Iris pigment epithelial cell (primary cell): ENCODE measurements at places on chromosomes 13 and 19.

- no peak for DNase-seq
Measured at GRCh38 chr13:39590466-39591036, 12.4 kb downstream of the LHFPL6 start.

- DNase-seq = no peak
Measured at GRCh38 chr19:10876459-10877240, 5.3 kb downstream of the CARM1 start.

- DNase-seq = peak; percentile 64
Measured at GRCh38 chr19:2469102-2469914, 6.6 kb upstream of the GADD45B start.

- DNase-seq = peak; percentile 70
Measured at GRCh38 chr13:93963266-93964145, 516.0 kb downstream of the DCT start.

DNA sequence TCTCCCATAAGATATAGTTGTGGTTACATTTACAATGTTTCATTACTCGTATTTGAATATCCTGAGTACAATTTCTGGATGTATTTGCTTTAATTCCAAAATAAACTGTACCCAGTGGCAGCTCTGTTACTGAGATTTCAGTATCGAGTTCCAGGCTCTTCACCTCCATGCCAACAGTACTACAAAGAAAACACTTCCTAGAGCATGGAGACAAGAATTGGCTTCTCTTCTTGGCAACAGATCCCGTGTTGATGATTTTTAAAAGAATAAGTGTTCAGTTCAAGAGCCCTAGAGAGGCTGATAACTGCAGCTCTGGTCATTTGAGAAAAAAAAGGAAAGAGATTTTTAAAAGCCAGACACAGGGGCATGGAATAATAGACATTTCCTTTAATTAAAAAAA is 302.8 kb downstream of the EFNB2 start:
- no peak for DNase-seq

GRCh38 chr13:19927117-19927748 is 31.3 kb upstream of the ZMYM2 start:
- peak; percentile 40 for DNase-seq

GRCh38 chr13:65063753-65064152 is 2166.4 kb downstream of the PCDH9 start:
- no peak for DNase-seq

- DNase-seq = peak; percentile 44
Measured at GRCh38 chr13:40158218-40158617, 502.8 kb downstream of the COG6 start.

- DNase-seq = peak; percentile 51
Measured at GRCh38 chr13:99577934-99578917, 77.0 kb downstream of the TM9SF2 start.

GRCh38 chr13:54232700-54233099 is 1204.1 kb downstream of the OLFM4 start:
- DNase-seq = no peak

- DNase-seq = peak; percentile 6
Measured at GRCh38 chr13:62119739-62120700, 704.4 kb upstream of the PCDH20 start.

DNA sequence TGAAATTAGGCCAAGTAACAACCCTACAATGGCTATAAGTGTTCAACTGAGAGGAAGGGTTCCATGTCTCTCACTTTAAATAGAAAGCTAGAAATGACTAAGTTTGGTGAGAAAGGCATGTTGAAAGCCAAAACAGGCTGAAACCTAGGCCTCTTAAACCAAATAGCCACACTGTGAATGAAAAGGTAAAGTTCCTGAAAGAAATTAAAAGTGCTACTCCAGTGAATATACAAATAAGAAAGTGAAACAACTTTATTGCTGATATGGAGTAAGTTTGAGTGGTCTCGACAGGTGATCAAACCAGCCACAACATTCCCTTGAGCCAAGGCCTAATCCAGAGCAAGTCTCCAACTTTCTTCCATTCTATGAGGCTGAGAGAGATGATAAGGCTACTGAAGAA is 209.6 kb downstream of the KLF12 start:
- no peak for DNase-seq

DNA sequence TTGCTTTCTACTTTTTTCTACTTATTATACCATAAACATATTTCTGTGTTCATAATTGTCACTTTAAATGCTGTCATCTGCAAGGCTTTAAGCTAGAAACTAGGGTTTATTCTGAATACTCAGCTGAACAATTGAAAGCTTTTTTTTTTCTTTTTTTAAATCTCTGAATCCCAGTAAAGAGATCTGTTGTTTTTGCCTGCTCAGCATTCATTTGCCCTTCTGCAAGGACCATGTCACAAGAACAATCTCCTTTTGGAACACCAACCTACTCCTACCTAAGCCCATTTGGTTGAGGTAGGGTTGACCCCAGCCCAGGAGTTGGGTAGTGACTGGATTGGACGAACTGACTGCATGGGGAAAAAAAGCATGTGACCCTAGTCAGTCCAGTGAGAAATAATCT is 92.6 kb downstream of the MZT1 start:
- no peak for DNase-seq

DNA sequence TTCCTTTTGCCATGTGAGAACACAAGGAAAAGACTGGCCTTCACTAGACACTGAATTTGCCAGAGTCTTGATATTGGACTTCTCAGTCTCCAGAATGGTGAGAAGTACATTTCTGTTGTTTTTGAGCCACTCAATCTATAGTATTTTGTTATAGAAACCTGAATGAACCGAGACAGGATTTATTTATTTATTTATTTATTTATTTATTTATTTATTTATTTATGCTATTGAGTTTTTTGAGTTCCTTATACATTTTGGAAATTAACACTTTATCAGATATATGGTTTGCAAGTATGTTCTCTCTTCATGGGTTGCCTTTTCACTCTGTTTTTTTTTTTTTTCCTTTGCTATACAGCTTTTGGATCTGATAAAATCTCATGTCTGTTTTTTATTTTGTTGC is 319.0 kb upstream of the PCDH20 start:
- no peak for DNase-seq

DNA sequence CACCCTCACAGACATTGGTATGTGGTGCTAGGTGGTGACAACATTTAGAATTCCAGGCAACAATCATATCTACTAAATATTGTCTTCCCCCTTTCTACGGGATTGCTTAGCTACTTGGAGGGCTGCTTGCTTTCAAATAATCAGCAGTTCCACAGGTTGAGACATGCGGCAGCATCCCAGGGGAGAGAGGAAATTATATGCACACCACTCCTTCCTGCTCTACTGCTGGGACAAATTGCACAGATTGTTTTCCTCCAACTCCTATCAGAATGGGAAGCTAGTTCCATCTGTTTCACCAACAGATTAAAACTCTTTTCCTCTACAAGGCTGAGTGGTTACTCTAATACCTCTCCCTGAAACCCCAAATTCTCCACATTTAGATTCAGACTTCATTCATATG is 275.4 kb downstream of the DNAJC15 start:
- no peak for DNase-seq

GRCh38 chr13:44695520-44695919 is 119.4 kb upstream of the TSC22D1 start:
- DNase-seq = no peak

DNA sequence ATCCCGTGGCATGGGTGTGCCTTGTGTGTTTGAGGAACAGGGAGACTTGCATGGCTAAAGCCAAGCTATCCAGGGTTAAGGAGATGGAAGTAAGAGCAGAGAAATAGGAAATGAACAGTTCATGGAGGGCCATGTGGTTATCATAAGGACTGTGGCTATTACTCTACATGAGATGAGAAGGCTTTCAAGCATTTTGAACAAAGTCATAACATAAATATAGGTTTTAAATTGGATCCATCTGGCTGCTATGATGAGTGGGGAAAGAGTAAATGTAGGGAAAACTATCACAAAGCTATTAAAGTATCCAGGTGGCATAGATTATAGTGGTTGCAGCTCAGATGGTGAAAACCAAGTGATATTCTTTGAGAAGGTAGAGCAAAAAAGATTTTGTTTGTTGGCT is 184.1 kb downstream of the PCDH17 start:
- no peak for DNase-seq

GRCh38 chr13:31129419-31129818 is 32.3 kb downstream of the HSPH1 start:
- DNase-seq = no peak

DNA sequence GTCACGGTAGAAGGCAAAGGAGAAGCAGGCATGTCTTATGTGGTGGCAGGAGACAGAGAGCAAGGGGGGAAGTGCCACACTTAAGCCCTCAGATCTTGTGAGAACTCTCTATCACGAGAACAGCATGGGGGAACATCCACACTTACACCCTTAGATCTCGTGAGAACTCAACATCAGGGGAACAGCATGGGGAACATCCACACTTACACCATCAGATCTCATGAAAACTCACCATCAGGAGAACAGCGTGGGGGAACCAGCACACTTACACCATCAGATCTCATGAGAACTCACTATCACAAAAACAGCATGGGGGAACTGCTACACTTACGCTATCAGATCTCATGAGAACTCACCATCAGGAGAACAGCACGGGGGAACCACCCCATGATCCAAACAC is 445.0 kb downstream of the MYO16 start:
- no peak for DNase-seq

DNA sequence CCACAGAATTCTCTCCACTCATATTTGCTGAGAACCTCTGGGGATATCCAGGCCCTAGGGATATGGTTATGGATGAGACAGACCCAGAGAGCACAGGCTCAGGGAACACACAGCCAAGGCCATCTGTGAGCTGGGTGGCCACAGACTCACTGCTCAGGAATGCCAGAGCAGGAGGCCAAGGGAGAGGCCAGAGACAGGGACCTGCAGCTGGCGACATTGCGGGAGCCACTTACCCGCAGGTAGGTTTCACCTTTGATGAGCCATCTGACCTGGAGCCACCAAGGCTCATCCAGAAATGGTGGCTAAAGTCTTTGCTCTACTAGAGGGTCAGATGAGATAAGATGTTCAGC is 29.4 kb downstream of the CCNE1 start:
- no peak for DNase-seq

- no peak for DNase-seq
Measured at GRCh38 chr13:110653271-110653670, 37.9 kb downstream of the NAXD start.

DNA sequence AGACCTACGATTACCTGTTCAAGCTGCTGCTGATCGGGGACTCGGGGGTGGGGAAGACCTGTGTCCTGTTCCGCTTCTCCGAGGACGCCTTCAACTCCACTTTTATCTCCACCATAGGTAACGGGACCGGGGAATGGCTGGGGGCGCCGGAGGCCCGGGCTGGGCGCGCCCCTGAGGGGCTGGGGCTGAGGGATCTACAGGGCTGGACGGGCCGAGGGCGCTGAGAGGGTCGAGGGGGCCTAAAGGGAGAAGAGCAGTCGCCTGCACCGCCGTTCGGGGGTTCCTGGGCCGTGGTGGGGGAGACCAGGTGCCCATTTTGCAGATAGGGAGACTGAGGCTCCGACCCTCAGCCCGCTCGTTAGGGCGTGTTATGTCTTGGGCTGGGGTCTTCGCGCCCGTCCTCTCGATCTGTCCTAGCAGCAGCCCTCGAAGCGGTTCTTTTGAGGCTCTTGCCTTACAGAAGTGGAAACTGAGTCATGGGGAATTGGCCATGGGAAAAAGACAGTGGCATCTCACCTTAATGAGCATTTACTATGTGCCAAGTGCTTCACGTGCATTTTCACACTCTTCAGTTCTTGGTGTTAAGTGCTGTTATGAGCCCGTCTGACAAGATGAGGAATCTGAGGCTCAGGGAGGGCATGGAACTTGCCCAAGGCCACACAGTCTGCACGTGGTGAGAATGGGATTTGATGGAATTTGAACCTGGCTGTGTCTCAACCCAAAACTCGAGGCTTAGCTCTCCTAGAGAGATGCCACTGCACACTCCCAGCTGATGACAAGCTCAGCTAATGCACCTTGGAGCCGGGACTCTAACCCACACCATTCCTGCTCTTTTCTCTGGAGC is 442 bp downstream of the RAB8A start:
- no peak for DNase-seq

GRCh38 chr19:29308977-29309590 is 96.1 kb upstream of the UQCRFS1 start:
- no peak for DNase-seq

DNA sequence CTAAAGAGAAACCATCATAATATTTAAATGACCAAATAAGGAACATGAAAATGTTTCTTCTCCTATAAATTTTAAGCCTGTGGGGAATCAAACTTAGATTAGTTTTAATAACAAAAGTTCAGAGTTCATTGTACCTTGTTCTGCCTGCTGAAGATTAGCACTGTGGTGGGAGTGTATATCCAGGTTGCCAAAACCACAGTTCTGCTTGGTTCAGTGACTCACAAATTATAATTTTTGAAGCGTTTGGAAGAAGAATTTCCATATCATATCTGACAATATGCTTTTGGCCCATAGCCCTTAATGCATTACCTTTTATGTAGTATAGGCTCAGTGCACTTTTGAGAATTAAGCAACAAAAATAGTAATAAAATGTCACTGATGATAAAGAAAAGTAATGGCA is 545.2 kb downstream of the GPC6 start:
- peak; percentile 55 for DNase-seq

GRCh38 chr13:95707035-95707434 is 30.1 kb downstream of the DNAJC3 start:
- no peak for DNase-seq

- peak; percentile 99 for DNase-seq
Measured at GRCh38 chr19:2627319-2627829, 75.1 kb downstream of the GNG7 start.

- no peak for DNase-seq
Measured at GRCh38 chr13:61029064-61029463, 386.6 kb downstream of the PCDH20 start.

DNA sequence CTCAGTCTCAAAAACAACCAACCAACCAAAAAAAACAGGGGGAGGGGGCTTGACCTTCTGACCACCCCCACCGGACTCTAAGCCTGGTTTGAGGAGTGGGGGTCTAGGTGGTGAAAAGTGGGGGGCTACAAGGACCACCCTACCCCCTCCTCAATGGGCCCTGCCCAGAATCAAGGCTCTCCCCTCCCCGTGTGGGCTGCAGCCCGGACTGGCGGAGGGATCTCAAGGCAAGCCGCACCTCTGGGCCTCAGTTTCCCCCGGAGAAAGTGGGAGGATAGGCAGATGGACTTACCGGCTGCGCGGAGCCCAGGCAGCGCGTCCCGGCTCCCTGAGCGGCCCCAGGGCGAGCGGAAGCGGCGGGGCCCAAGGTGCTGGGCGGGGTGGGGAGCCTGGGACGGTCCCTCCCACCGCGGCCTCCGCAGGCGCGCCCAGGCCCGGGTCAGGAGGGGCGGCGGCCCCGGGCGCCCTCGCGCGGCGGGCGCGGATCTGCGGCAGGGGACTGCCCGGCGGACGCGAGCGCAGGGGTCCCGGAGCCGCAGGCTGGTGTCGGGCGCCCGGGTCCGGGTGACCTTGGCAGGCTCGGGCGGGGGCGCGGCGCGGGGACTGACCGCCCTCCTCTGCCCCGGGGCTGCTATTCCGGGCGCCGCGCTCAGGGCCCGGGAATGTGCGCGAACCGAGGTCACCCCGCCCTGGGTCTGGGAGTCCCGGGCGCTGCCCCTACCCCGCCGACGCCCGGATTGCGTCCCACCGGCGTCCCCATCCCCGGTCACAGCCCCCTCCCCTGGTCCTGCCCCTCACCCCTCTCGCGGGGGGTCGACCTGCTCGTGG is at the start of gene ADAMTSL5:
TSS of gene ADAMTSL5 (minus strand) at position 349 of the 828 bp plus-strand sequence. CDS start 2,076 bp downstream, outside the sequence.
- DNase-seq = peak; percentile 36

GRCh38 chr13:32676242-32676641 is 90.0 kb downstream of the PDS5B start:
- peak; percentile 87 for DNase-seq

GRCh38 chr19:35509018-35509652 is 4.3 kb downstream of the DMKN start:
- no peak for DNase-seq

GRCh38 chr19:40216013-40216776 is 2.0 kb downstream of the TTC9B start:
- no peak for DNase-seq

GRCh38 chr13:64413529-64413928 is 2816.6 kb downstream of the PCDH9 start:
- no peak for DNase-seq
